ENCODE measurements at places on chromosomes 2 and 18. TPM values are rescaled to one million over a fixed set of nuclear protein-coding genes. Genes with fewer than 3 reads are reported as not detected.
A peak's percentile ranks its signal among the peaks of the same experiment; 100 is the strongest.

DNA sequence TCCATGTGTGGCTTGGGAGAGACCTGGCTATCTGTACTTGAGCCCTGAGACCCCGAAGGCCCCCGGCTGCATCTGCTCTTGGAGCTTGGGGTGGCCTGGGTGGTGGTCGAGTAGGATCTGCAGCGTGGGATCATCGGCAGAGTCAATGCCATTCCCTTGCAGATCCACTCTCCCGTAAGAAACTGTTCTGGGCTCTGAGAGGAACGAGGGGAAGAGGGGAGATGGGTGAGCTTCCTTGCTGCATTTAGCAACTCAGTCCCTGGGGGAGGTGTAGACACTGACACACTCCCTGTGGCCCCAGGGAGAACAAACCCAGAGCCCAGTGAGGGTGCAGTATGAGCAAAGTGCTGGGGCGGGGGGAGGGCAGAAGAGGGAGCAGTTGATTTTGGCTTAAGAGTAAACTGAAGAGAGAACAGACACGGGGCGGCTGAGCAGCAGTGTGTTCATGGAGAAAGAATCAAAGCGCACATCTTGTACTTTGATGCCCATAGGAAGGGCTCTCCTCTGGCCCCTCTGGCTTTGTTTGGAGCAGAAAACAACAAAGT, 8.5 kb downstream of the GREB1 start:
- DNase-seq, result no peak

DNA sequence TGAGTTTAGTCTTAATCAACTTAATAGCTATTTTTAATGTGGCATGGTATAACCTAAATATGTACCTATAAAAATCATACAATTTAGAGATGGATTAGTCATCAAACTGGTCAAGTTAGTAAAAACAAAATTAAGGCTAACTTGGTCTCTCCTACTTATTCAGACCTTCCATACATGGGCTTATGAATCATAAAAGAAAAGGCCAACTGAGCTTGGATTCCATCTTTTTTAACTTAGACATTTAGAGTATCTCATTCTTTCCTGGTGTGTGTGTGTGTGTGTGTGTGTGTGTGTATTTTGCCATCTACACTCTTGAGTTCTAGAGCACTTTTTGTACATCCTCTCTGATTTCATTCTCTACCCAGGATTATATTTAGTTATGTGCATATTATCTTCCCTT, 637.5 kb downstream of the PLCL1 start:
- DNase-seq, result no peak

GRCh38 chr2:67974559-67975430, 88.0 kb downstream of the C1D start:
- peak; percentile 41 for DNase-seq

GRCh38 chr2:212547716-212548454, 9.3 kb upstream of the ERBB4 start:
- DNase-seq, result no peak

DNA sequence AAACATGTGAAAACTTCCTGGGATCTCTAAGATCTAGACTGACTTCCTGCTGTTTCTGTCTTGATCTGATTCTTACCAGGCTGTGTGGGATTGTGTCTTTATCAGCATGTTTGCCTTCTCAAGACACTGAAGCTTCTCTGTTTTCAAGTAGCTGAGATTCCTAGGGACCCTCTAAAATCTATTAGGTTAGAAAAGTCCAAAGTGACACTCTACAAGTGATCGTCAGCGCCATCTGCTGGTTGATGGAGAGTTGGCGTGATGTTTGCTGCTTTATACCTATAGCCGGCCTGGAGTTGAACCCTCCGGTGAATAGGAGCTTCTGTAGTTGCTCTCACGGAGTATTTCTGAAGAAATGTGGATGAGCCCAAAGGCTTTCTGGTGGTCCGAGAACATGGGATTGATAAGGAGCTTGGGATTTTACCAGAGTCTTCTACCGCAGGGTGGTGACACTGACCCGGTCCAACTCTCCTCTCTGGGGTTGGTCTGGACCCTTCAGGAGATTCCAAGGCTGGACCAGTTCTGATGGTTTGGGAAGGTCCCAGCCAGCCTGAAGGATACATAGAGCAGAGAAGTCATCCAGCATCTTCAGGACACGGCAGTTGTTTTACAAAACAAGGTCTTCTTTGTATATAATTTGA, 96.0 kb upstream of the TTC39C start:
- DNase-seq, result peak; percentile 68

GRCh38 chr2:129880309-129880708, 99.2 kb upstream of the RAB6C start:
- DNase-seq, result no peak

GRCh38 chr18:5311301-5311989, 15.9 kb upstream of the ZBTB14 start:
- no peak for DNase-seq

DNA sequence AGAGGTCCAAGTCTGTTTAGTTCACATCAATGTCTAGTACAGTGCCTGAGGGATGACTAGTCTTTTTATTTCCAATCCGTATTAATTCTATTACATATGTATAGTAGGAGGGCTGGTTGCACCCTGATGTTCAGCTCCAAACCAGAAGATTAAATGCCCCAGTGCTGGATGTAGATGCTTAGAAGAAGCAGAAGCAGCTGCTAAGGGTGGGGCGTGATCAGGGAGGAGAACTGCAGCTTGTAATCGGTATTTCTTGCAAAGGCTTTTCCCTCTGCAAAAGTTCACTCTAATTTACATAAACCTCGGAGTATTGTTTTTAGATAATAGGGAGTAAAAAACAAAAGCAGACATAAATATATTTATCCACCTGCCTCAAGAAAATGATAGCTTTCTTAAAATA, 145.3 kb upstream of the ITGA4 start:
- no peak for DNase-seq

DNA sequence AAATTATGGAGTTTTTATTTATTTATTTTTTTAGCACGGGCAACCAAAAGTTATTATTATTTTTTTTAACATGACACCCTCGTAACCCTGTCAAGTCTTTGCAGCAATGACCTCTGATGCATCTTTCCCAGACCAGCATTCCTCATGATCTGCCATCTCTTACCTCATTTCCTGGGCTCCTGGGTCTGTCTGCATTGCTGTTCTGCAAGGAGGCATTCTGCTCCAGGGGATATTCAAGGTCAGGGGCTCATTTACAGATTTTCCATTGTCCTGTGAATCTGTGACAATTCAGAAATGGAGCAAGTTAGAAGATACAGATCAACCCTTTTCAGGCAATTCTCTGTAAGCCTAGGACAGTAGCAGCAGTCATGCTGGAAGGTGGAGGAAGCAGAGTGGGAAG, 43.0 kb downstream of the NGEF start:
- DNase-seq, result no peak

DNA sequence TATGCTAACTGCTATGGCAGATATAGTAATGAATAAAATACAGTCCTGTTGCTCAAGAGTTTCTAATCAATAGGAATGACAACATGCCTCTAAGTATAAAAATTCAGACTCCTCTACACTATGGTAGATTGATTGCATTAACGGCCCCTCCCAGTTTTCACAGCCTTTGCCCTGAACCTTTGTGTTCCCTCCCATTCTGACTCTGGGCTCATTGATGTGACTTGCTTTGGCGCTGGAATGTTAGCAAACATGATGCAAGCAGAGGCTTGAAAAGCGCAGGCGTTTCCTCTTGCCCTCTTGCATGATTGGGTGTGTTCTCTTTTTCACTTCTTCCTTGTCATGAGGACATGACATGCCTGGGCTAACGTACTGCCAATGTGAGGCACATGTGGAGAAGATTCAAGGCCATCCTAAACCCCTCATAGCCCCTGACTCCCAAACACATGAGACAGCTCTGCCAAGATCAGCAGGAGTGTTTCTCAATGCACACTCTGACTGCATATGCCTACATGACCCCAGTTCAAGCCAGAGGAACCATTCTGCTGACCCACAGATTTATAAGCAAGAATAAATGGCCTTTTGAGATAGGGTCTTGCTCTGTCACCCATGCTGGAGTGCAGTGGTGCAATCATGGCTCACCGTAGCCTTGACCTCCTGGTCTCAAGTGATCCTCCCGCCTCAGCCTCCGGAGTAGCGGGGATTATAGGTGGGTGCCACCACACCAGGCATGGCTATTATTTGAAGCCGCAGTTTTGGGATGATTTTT, 49.7 kb upstream of the CD28 start:
- peak; percentile 77 for DNase-seq

DNA sequence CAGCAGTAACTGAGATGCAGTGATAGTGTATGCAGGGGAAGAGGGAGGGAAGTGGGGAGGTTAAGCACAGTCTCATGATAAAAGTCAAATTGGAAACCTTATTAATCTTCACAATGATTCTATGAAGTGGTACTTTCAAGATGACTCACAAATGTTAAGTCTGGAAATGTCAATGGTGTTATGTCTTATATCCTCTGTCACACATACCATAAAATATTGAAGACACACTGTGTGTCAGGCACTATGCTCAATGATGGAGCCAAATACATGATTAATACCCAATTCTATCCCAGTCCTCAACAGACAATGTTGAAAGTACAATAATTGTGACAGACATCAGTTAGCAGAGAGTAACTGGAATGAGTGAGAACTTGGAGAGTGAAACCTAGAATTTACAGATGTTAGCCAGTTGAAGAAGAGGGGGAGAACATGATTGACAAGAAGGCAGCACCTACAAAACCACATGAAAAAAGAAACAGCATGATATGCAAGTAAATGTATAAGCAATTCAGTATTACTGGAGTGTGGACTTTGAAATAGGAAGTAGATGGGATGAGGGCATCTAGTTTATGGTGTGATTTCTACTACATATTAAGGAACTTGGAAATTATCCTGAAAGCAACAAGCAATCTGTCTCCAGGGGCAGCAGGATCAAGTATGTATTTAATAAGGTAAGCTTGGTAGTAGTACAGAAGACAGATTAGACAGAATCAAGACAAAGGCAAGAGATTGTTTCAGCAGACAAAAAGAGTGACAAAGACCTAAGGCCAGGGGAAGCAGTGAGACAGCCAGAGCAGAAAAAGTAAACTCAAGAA, 107.6 kb downstream of the STRN start:
- no peak for DNase-seq

DNA sequence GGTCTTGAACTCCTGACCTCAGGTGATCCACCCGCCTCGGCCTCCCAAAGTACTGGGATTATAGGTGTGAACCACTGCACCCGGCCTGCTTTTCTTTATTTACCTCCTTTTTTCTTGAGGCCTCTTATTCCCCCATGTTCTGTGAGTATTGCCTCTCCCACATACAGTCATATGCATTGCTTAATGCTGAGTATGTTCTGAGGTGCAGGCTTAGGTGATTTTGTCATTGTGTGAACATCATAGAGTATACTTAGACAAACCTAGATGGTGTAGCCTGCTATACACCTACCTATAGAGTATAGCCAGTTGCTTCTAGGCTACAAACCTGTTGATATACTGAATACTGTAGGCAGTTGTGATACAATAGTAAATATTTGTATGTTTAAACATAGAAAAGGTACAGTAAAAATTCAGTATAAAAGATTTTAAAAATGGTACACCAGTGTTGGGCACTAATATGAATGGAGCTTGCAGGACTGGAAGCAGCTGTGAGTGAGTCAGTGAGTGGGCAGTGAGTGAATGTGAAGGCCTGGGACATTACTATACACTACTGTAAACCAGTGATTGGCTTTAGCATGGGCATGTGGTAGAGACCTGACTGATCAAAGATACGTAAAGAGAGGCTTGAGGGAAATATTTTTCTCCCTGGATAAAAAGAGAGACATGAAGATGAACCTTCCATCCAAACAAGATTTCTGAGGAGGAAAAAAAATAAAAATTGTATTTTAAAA, 17.6 kb downstream of the SLC39A10 start:
- no peak for DNase-seq

Gene TMEM198
- total RNA-seq, result 1.2 TPM

Gene PGAP1
- total RNA-seq, result 12.7 TPM

Gene ZSWIM2
- not detected for total RNA-seq

Gene ABHD1
- 0.09 TPM for total RNA-seq

All from muscle of leg (tissue), 16 donors.